ENCODE measurements at places on chromosomes 3 and 15. TPM values are rescaled to one million over a fixed set of nuclear protein-coding genes. Genes with fewer than 3 reads are reported as not detected.

DNA sequence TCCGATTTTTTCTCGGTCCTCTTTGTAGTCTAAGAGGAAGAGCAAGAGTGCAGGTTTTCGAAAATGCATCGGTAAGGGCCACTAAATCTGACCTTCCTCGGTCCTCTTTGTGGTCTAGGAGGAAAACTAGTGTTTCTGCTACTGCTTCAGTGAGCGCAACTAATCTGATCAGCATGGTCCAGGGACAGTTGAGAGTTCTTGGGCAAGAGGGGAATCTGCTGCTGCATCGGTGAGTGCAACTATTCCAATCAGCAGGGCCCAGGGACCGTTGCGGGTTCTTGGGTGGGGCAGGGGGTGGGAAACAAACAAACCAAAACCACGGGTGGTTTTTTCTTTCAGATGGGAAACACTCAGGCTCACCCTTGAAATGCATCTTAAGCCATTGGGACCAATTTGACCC is 10.5 kb upstream of the OSBPL11 start:
- H3K27ac ChIP-seq, result no peak overlapping the region
- H3K36me3 ChIP-seq, result no peaks in the 10 kb centered on the region

DNA sequence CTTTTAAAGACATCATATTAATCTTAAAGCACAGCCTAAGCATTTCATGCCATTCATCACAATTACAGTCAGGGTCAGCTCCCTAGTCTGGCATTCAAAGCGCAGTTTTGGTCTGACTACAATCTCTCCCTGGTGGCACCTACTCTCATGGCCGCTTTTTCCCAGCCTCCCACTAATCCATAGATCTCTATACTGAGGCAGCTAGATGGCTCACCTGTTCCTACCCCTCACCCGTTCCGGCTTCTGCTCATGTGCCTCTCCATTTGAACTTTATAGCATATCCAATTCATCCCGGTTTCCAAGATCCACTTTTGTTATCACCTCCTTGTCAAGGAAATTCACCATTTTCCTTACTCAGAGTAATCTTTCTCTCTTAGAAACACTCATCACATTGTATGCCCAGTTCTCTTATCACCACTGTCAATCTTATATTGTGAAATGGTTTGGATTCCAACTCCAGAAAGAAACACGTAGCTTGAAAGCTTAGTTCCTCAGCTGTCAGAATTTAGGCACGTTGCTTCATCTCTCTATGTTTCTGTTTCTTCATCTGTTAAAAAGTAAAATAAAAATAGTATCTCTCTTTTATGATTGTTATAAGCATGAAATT is 220.0 kb upstream of the UBE2E2 start:
- peaks cover 2% of the 10 kb centered on the region for H3K4me1 ChIP-seq
- no peak overlapping the region for H3K4me3 ChIP-seq
- H3K36me3 ChIP-seq, result no peaks in the 10 kb centered on the region
- H3K27me3 ChIP-seq, result no peaks in the 10 kb centered on the region

DNA sequence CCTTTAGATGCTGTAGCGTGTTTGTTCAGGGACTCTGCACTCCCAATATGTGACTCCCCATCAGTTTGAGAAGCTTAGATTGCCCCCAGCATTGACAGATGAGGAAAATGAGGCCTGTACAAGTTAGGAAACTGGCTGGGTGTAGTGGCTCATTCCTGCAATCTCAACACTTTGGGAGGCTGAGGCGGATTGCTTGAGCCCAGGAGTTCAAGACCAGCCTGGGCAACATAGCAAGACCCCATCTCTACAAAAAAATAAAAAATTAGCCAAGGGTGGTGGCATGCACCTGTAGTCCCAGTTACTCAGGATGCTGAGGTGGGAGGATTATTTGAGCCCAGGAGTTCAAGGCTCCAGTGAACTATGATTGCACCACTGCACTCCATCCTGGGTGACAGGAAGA is 14.0 kb upstream of the PTPN23 start:
- DNase-seq, result no peak
- H3K27ac ChIP-seq, result no peak overlapping the region
- no peaks in the 10 kb centered on the region for H3K36me3 ChIP-seq
- no peaks in the 10 kb centered on the region for H3K27me3 ChIP-seq

DNA sequence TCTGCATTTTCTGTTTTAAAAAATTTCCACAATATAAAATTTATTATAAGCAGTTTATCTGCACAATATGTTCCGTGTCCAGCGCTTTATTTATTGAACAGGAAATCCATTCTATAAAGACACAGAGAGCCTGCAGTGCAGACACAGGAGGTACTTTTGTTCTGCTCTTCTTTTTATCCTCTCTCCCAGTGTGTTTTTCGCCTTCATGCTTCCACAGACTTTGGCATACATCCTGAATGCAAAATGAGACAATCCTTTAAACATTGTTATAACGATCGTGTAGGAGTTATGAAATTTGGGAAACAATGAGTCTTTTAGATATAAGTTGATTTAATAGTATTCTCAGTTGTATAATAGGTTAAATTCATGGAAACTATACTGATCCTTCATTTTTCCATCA is 749.2 kb downstream of the NAALADL2 start:
- no peaks in the 10 kb centered on the region for H3K27me3 ChIP-seq
- H3K27ac ChIP-seq, result no peak overlapping the region
- DNase-seq, result no peak
- no peak overlapping the region for H3K4me3 ChIP-seq
- H3K4me1 ChIP-seq, result no peaks in the 10 kb centered on the region
- no peaks in the 10 kb centered on the region for H3K36me3 ChIP-seq

GRCh38 chr3:121490161-121490560 is 55.6 kb downstream of the POLQ start:
- no peaks in the 10 kb centered on the region for H3K27me3 ChIP-seq
- no peak overlapping the region for H3K27ac ChIP-seq
- no peak overlapping the region for H3K4me3 ChIP-seq
- H3K36me3 ChIP-seq, result no peaks in the 10 kb centered on the region
- no peak for DNase-seq

DNA sequence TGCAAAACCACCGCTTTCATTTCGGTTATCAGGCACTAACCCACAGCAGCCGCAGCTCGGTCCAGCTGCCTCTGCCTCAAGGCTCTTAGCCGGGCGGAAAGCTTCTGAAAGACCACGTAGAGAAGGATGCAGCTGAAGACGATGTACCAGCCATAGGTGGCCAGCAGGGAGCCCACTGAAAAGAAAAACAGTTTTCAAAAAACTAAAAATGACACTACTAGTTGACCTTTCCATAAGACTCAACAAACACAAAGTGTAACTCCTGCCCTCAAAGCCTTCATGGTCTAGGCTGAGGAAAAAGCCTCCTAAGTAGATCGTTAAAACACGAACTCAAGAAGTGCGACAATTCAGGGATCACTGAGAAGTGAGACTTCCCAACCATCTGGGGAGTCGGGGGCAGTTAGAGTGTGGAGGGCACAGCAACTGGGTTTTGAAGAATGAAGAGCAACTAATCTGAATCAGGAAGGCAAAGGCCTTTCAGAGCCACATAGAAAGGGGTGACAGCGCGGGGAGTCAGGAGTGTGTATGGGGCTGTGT is 716 bp downstream of the SELENOS start:
- H3K27ac ChIP-seq, result peak overlapping the region; percentile 57
- peaks cover 3% of the 10 kb centered on the region for H3K4me1 ChIP-seq
- H3K4me3 ChIP-seq, result peak overlapping the region; percentile 98
- no peaks in the 10 kb centered on the region for H3K36me3 ChIP-seq
- no peak for DNase-seq

GRCh38 chr3:194072097-194072428 is 63.9 kb upstream of the HES1 start:
- H3K27me3 ChIP-seq, result no peaks in the 10 kb centered on the region
- no peak overlapping the region for H3K27ac ChIP-seq
- H3K4me3 ChIP-seq, result no peak overlapping the region

DNA sequence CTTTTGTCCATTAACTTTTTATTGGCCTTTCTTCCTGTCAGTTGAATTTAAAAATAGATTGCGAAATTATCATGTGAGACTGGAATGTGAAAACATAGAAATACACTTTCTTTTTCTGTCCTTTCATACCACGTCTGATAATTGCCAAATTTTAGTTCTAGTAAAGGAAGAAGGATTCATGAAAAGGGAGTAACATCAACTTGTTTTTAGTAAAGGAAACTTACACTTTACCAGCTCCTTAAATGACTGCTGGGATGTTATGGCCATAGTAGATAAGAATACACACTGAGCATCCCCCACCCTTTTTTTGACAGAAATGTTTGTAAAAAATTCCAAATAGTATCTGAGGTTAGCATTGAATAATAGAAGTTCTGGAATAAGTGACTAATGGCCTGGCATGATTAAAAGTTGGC is 137.9 kb downstream of the NEO1 start:
- H3K36me3 ChIP-seq, result no peaks in the 10 kb centered on the region
- no peak overlapping the region for H3K27ac ChIP-seq
- H3K4me3 ChIP-seq, result no peak overlapping the region
- DNase-seq, result no peak
- H3K4me1 ChIP-seq, result no peaks in the 10 kb centered on the region

- H3K4me3 ChIP-seq, result peak overlapping the region; percentile 58
- no peak for DNase-seq
- H3K36me3 ChIP-seq, result no peaks in the 10 kb centered on the region
- peaks cover 4% of the 10 kb centered on the region for H3K4me1 ChIP-seq
- peak overlapping the region; percentile 79 for H3K27ac ChIP-seq
- H3K27me3 ChIP-seq, result no peaks in the 10 kb centered on the region
Observed at GRCh38 chr3:119035014-119035346, 334 bp upstream of the IGSF11 start.

GRCh38 chr3:105876780-105877327 is 8.0 kb upstream of the CBLB start:
- no peak overlapping the region for H3K4me3 ChIP-seq
- no peak for DNase-seq
- H3K27ac ChIP-seq, result no peak overlapping the region
- no peaks in the 10 kb centered on the region for H3K36me3 ChIP-seq
- H3K4me1 ChIP-seq, result no peaks in the 10 kb centered on the region

GRCh38 chr15:56608993-56609392 is 124.3 kb downstream of the ZNF280D start:
- no peaks in the 10 kb centered on the region for H3K4me1 ChIP-seq
- no peak overlapping the region for H3K4me3 ChIP-seq
- H3K27ac ChIP-seq, result no peak overlapping the region
- no peak for DNase-seq
- no peaks in the 10 kb centered on the region for H3K27me3 ChIP-seq
- no peaks in the 10 kb centered on the region for H3K36me3 ChIP-seq

- H3K4me1 ChIP-seq, result peaks cover 2% of the 10 kb centered on the region
- H3K27me3 ChIP-seq, result no peaks in the 10 kb centered on the region
- DNase-seq, result no peak
- H3K4me3 ChIP-seq, result peak overlapping the region; percentile 57
- H3K36me3 ChIP-seq, result no peaks in the 10 kb centered on the region
Observed at GRCh38 chr3:133805384-133805701, 272 bp upstream of the SRPRB start.

GRCh38 chr3:61715886-61716527 is 154.6 kb downstream of the PTPRG start:
- H3K4me1 ChIP-seq, result peaks cover 1% of the 10 kb centered on the region
- DNase-seq, result no peak
- no peak overlapping the region for H3K27ac ChIP-seq
- no peaks in the 10 kb centered on the region for H3K36me3 ChIP-seq
- H3K27me3 ChIP-seq, result no peaks in the 10 kb centered on the region

DNA sequence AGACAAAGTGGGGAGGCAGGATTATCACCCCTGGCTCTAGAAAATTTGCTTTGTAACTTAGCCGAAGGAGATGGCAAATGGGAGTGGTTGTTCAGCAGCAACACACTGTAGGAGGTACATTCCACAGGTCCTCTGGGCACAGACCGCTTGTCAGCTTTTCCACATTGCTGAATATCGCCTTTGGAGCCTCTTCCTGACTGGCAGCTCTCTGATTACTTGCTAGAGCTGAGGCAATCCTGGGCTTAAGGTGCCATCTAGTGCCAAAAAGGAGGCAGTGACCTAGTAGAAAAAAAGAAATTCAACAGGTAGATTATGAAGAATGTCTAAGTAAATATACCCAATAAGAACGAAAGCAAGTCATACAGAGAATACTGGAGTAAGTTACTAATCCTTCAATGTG is 13.1 kb upstream of the SCN5A start:
- H3K4me3 ChIP-seq, result no peak overlapping the region
- no peak overlapping the region for H3K27ac ChIP-seq
- H3K27me3 ChIP-seq, result no peaks in the 10 kb centered on the region

- H3K36me3 ChIP-seq, result no peaks in the 10 kb centered on the region
- H3K27ac ChIP-seq, result no peak overlapping the region
- H3K4me3 ChIP-seq, result no peak overlapping the region
- H3K27me3 ChIP-seq, result no peaks in the 10 kb centered on the region
- DNase-seq, result no peak
Observed at GRCh38 chr3:58116161-58116955, 94.4 kb downstream of the DNASE1L3 start.

- H3K27ac ChIP-seq, result no peak overlapping the region
- H3K36me3 ChIP-seq, result no peaks in the 10 kb centered on the region
- H3K4me3 ChIP-seq, result no peak overlapping the region
- no peaks in the 10 kb centered on the region for H3K27me3 ChIP-seq
Observed at GRCh38 chr3:17942856-17943255, 200.4 kb upstream of the TBC1D5 start.

- H3K27me3 ChIP-seq, result no peaks in the 10 kb centered on the region
- H3K27ac ChIP-seq, result no peak overlapping the region
- DNase-seq, result no peak
- no peak overlapping the region for H3K4me3 ChIP-seq
Observed at GRCh38 chr3:156273111-156273694, 152.8 kb downstream of the KCNAB1 start.

- H3K4me3 ChIP-seq, result peak overlapping the region; percentile 90
- no peaks in the 10 kb centered on the region for H3K36me3 ChIP-seq
- peak overlapping the region; percentile 83 for H3K27ac ChIP-seq
- H3K4me1 ChIP-seq, result peaks cover 5% of the 10 kb centered on the region
Observed at GRCh38 chr3:9891072-9891622, 737 bp downstream of the JAGN1 start.

- no peak overlapping the region for H3K27ac ChIP-seq
- DNase-seq, result no peak
- no peaks in the 10 kb centered on the region for H3K27me3 ChIP-seq
- peaks cover 5% of the 10 kb centered on the region for H3K4me1 ChIP-seq
- no peaks in the 10 kb centered on the region for H3K36me3 ChIP-seq
- no peak overlapping the region for H3K4me3 ChIP-seq
Observed at GRCh38 chr15:77329202-77329601, 90.7 kb downstream of the PEAK1 start.

GRCh38 chr3:122868322-122868721 is 73.5 kb downstream of the SLC49A4 start:
- no peak for DNase-seq
- no peak overlapping the region for H3K4me3 ChIP-seq
- H3K4me1 ChIP-seq, result no peaks in the 10 kb centered on the region
- H3K27ac ChIP-seq, result no peak overlapping the region

DNA sequence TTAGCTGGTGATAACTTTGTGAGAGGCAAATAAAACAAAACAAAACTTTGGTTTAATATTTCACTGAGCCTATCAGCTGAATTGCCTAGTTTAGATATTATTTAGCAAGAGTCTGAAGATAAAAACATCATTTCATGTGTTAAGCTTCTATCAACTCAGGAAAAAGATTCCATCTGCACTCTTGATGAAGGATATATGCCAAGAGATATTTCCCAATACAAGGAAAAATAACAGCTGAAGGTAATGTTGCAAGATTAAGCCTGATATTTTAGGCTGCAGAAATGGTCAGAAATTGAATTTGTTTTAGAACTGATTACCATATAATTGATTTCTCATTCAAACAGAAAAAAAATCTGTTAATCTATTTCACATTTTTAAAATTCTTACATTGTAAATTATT is 77.2 kb upstream of the SLITRK3 start:
- H3K4me3 ChIP-seq, result no peak overlapping the region
- no peaks in the 10 kb centered on the region for H3K4me1 ChIP-seq
- H3K36me3 ChIP-seq, result no peaks in the 10 kb centered on the region
- H3K27ac ChIP-seq, result no peak overlapping the region

The RTP1 gene
- total RNA-seq, result 0.08 TPM

The ZNF80 gene
- 0.12 TPM for total RNA-seq

The FBXO40 gene
- total RNA-seq, result 1.2 TPM

The GP5 gene
- not detected for total RNA-seq

Data from ovary (tissue), 10 donors.